ENCODE measurements at places on chromosomes 2 and 18.

DNA sequence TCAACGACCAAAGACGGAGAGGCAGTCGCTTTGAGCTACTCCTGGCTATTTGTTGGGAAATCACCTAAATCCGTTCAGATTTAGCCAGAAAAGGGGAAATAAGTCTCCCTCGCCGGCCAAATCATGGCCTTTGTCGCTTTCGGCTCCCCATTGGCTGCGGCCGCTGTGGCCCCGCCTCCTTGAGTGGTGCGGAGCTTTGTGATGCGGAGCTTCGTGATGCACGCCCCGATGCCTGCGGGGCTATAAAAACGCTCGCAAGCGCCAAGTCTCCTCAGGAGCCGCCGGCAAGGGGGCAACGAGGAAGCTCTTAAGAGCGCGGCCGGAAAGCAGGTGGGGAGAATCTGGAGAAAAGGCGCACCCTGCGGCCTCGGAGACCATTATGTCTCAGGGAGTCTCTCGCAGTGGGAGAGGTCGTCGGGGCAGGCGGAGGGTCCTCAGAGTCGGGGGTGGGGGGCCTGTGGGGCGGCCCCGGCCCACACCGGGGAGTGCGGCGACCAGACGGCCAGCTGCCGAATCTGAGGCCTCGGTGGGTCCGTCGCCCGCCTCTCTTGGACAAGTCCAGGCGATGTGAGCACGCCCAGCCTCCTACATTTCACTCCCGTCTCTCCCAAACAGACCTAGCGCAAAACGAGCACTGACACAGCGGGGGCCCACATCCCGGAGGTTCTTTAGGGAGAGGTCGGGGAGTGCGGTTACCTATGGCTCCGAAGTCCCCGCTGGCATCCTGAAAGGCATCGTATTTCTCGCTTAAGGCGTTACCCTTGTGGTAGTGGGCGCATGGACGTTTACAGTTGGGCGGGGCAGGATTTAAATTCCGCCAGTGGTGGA, at the start of gene CABYR:
Gene CABYR, plus strand, starts transcription at position 274 of the 828 bp plus-strand sequence. CDS start 4,053 bp downstream, outside the sequence.
- peak; percentile 75 for DNase-seq

GRCh38 chr2:168607992-168608391, 151.9 kb downstream of the CERS6 start:
- DNase-seq: no peak

DNA sequence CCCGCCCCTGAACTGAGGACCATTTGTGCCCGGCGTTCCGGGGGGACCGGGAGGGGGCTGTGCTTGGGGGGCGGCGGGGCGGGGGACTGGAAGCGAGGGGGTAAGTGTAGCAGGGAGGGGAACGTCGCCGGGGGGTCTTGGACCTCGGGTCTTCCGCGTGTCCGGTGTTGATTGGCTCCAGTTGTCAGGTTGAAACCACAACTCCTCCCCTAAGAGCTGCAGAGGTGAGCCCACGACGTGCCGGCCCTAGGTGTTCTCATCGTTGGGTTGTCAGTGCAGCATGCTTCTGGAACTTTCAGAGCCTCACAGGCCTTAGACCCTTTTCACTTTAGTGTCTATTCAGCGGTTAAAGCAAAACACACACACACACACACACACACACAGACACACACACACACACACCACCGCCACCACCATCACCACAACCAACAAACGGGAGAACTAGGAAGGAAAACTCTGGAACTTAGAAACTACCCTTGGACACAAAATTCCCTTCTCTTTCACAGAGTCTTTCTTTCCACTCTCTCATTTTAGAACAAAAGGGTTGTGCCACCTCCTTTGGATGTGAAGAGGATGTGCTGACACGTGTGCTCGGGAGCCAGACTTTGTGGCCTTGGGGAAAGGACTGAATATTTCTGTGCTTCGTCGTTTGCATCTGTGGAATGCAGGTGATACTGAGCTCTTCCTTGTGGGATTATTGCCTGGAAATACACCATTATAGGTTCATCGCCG, 6.7 kb upstream of the DLX2 start:
- no peak for DNase-seq

DNA sequence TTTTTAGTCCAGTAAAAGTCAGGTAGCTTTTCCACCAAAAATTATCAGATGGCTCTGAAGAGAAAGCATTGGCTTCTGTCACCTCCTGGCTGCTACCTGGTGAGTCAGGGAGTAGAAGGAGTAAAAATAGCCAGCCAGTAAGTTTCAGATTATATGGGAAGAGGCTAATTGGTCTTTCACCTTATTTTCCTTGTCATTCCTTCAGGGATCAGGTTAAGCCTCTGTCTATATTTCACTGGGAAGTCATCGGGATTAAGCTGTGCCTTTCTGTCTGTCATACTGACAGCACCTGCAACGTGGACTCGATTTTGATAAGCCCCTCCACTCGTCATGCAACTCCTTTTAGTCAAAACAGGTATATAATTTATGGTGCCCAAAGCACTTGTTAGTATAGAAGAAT, 380.7 kb upstream of the CELF4 start:
- no peak for DNase-seq

DNA sequence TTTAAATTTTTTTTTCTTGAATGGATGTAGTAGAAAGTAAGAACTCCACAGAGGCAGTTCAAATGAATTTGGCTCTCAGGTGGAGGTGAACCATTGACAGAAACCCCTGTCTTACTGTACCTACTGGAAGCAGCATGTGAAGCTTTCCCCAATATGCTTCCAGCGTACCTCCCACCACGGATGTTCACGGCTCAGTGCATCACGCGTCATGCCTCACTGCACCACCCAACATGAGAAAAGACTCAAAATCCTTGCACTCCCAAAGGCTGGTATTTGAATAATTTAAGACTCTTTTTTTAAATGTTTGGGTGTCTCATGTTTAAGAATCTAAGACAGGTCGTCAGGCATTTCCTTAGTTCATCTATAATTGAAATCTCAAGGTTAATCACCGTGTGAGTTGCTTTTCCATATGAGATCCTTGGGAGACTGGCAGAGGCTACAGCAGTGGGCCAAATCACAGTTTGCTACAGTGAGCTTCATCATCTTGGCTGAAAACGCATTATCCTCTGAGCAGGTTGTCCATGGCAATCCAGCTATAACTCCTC, 846.4 kb downstream of the DCDC2C start:
- no peak for DNase-seq

DNA sequence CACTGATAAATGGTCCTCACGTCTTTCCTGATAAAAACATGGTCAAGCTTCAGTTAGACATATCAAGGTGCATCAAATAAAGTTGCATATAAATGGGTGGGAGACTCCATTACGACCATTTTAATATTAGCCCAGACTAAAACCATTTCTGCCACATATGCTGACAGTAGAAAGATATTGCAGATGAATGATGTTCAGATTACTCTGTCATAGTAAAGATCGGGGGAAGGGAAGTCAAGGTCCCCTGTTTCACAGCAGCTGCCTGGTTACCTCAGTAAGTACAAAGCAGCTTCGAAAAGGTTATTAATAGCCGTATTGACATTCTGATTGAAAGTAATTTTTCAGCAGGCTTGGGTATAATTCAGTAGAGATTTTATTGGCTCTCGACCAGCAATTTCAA, 927.7 kb upstream of the CDH2 start:
- DNase-seq: no peak

GRCh38 chr2:208062113-208062512, 36.8 kb upstream of the PLEKHM3 start:
- peak; percentile 25 for DNase-seq

DNA sequence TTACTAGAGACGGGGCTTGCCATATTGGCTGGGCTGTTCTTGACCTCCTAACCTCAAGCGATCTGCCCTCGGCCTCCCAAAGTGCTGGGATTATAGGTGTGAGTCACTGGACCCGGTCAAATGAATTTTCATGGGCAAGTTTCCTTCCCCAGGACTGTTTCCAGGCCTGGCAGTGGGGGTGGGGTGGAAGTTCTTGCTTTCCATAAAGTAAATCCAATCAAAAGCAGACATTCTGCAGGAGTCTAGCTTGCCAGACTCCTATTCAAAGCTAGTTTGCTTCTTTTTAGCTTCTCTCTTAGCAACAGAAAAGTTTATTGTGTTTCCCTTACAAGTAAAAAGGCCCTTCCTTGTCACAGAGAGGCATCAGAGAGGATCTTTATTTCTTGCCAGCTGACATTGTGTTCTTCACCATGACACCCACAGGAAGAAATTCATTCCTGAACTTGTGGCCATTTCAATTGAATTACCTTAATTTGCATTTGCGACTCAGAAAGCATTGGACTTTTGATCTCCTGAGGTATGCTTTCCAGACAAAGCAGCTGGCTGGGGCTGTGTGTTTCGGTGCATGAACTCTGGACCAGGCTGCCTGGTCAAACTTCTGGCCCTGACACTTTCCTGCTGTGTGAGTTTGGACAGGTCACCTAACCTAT, 37.9 kb downstream of the LYPD1 start:
- DNase-seq: no peak

DNA sequence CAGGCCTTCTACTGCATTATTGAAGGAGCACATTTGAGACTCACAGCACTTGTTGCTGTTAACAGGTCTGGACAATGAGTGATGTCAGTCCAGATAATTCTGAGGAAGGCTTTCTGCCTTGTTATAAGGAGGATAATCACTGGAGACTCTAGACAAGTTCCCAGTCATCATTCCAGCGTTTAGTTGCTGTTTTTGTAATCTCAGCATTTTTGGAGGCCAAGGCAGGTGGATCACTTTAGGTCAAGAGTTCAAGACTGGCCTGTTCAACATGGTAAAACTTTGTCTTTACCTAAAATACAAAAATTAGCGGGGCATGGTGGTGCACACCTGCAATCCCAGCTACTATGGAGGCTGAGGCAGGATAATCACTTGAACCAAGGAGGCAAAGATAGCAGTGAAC, 39.6 kb upstream of the TRIM43B start:
- no peak for DNase-seq

DNA sequence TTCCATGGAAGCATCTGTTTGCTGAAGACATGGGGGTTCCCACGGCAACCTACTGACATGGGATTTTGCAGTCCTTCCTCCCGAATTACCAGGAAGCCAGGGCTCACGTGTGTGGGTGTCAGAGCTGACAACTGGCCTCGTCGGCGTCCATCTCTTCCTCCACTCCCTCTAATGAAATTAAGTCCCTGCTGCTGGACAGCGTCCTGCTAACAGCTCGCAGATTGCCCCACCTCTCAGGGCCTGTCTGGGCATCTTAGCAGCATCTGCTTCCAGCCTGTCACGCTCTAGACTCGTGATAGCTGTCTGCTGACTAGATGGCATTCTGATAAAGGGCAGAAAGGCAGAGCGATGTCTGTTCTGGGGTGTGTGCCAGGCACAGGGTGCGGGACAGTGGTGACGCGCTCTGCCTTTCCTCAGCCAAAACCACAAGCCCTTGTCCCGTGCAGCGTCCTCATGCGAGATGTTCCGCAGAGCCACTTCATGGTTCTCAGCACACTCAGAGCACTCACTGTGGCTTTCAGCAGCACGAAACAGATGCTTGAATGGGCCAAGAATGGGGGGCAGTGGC, 161.1 kb downstream of the ARL4C start:
- peak; percentile 48 for DNase-seq

GRCh38 chr18:57811477-57812125, 8.5 kb upstream of the ATP8B1 start:
- DNase-seq: no peak

- DNase-seq: no peak
Observed at GRCh38 chr2:25373269-25373981, 31.7 kb upstream of the DNMT3A start.

- no peak for DNase-seq
Observed at GRCh38 chr18:68796936-68797690, 767 bp upstream of the CCDC102B start.

GRCh38 chr2:164617466-164617865, 3.8 kb downstream of the GRB14 start:
- DNase-seq: no peak

DNA sequence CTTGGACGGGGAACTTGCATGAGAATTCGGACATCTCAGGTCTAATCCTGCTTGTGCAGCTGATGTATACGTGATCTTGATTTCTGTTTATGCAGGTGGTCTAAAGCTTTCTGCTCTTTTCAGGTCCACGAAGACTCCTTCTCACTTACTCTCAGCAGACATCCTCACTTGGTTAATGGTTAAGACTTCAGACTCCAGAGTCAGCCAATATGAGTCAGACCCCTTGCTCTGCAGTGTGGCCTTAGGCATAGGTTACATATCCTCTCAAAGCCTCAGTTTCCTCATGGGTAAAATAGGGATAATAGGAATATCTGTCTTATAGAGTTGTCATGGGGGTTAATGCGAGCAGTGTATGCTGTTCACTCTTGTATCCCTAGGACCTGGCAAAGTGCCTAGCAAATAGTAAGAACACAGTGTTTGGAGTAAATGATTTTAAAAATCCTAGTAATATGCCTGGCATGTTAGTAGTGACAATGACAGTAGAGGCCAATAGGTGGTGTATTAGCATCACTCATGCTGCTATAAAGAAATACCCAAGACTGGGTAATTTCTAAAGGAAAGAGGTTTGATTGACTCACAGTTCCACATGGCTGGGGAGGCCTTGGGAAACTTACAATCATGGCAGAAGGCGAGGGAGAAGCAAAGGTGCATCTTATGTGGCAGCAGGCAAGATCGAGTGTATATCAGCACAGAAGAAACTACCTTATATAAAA, 42.3 kb downstream of the XRCC5 start:
- no peak for DNase-seq

GRCh38 chr2:41932241-41933045, 115.4 kb upstream of the PKDCC start:
- DNase-seq: no peak

Data from CD4-positive, alpha-beta T cell treated with Interleukin-15 for 4 hours (primary cell).